Left renal pelvis (tissue), 4 donors: ENCODE measurements at places on chromosomes 3 and 15. TPM values are rescaled to one million over a fixed set of nuclear protein-coding genes. Genes with fewer than 3 reads are reported as not detected.

Gene TRPM1
- 0.27 TPM for polyA plus RNA-seq

DNA sequence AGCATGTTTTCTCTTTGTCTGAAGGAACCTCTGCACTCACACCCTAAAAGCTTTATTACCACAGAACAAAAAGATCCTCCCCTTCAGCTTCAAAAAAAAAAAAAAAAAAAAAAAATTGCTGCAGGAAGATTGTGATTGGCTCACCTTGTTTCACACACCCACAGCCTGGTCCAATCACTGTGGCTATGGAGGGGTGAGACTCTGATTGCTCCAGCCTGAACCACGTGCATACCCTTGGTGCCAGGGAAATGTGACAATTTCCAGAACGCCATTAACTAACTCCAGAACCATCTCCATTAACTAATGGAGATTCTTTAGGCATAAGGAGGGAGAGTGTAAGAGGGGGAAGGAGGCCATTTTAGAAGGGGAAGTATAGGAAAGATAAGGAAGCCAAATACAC is 106.5 kb upstream of the CRBN start:
- no peak for DNase-seq

- DNase-seq, result no peak
Measured at GRCh38 chr15:66142285-66142684, 111.3 kb downstream of the MEGF11 start.

DNA sequence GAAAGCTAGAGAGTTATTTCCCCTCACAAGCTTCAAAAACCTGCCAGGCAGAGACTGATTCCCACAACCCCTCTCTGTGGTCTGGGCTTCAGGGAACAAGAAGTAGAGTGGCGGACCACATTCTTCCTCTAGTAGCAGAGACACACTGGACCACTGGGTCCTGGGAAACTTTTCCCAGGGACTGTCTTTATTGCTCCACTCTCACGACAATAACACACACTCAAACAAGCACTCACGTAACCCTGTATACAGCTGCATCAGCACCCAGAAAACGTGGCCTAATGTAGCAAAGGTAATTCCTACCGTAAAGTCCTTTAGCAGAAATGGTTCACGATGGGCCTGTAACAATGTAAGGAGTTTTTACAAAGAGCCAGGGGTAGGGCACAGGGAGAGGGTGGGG is 27.6 kb downstream of the CPOX start:
- DNase-seq, result no peak

Gene DCUN1D1
- polyA plus RNA-seq, result 50.5 TPM

DNA sequence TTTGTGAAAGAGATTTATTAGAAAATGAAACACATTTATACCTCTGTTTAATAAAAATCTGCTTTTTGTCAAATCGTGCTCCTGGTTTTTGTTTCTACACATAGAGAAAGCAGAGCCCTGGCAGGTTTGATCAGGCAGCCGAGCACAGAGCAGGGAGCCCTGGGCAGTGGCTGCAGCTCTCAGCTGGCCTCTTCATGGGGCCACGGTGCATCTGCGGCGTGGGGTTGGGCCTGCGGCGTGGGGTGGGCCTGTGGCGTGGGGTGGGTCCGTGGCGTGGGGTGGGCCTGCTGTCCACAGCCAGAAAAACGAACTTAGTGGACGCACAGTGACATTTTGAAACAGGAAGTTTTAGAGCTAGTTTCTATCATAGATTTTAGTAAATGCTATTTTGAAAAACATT is 10.6 kb downstream of the GOLGA6L2 start:
- DNase-seq, result no peak

- DNase-seq, result no peak
Measured at GRCh38 chr3:46110701-46111493, 83.6 kb upstream of the XCR1 start.

GRCh38 chr3:56980243-56980642 is 80.2 kb upstream of the SPATA12 start:
- DNase-seq, result no peak

Gene IMPDH2
- polyA plus RNA-seq, result 228 TPM

Gene PIK3R4
- polyA plus RNA-seq, result 50.5 TPM

Gene SEC11A
- polyA plus RNA-seq, result 294 TPM

Gene CCDC54
- 0.14 TPM for polyA plus RNA-seq

Gene MOBP
- 0.07 TPM for polyA plus RNA-seq

GRCh38 chr15:61545763-61546162 is 316.7 kb upstream of the RORA start:
- no peak for DNase-seq

DNA sequence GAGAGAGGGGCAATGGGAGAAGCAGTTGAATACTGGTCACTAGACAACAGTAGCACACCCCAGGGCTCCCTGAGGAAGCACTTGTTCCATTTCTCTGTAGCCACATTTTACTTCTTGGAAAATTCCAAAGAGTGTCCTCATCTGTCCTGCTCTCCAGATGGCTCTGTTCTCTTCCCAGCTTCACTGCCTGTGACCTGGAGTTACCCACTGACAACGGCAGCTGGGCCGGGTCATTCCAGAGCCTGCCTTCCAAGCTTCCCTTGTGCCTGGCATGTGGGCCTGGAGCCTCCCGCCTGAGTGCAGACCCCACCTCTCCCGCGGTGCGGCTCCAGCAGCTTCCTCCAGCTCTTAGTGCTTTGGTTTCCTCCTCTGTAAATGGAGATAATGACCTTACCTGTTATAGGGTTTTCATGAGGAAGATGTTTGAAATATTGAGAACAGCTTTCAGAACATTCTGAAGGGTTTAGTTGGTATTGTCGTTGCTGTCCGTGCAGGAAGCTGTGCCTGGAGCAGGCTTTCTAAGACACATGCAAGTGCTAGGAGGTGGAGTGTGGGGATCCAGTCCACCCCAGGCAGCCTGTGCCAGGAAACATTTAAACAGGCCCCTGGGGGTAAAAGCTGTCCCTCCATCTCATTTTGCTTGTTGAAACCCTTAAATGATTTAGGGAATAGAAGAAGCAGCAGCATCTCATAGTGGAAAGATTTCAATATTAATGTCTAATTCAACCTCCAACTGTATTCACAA is 24.8 kb downstream of the EFCC1 start:
- no peak for DNase-seq

DNA sequence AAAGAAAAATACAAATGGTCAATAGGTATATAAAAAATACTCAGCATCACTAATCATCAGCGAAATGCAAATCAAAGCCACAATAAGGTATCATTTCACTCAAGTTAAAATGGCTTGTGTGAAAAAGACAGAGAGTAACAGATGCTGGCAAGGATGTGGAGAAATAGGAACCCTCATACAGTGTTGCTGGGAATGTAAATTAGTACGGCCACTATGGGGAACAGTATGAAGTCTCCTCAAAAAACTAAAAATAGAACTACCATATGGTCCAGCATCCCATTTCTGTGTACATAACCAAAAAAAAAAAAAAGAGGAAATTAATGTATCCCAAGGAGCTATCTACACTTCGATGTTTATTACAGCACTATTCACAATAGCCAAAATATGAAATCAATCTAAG is 98.1 kb upstream of the TGFBR2 start:
- DNase-seq, result no peak

Gene RHCG
- polyA plus RNA-seq, result 0.16 TPM

GRCh38 chr3:82973791-82974190 is 1212.3 kb upstream of the GBE1 start:
- DNase-seq, result no peak

GRCh38 chr3:129503471-129504291 is 24.8 kb upstream of the RHO start:
- no peak for DNase-seq

- no peak for DNase-seq
Measured at GRCh38 chr15:32828507-32829186, 110.8 kb downstream of the GREM1 start.

- no peak for DNase-seq
Measured at GRCh38 chr3:97871186-97871585, 49.4 kb downstream of the CRYBG3 start.

GRCh38 chr3:70811880-70812279 is 499.4 kb upstream of the MDFIC2 start:
- no peak for DNase-seq

DNA sequence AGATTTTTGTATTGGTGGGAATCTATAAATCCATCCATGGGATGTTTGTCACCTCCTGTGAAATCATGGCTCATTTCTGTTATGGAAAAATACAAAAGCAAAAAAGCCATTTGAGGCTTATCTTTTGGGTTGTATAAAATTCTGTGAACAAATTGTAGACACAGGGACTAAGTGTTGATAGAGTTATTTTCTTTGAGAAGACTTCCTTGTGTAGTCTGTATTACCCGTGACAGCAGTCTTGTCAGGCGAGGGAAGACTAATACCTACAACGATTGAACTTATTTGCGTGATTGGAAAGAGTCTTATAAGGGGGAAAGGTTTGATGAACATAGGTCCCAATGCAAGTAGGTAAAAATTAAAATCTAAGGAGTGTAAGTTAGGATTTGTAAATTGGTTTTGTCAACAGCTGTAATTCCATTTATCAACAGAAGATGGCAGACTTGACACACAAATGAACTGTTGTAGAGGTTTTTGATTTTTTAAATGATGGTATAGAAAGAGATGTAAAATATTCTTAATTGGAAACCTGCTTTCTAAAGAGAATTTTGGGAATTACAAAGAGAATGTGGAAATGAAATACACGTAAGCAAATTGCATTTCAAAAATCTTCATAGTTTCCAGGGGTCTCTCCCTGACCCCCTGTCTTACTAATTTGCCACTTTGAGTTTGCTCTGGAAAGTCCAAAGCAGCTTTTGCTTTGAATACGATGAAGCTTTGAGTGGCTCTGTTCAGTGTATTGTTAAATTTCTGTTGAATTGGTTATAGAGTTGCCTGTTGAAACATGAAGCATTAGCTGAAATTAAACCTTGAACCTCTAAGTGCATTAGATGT is 33.2 kb downstream of the SLC25A26 start:
- no peak for DNase-seq

GRCh38 chr15:65115086-65115485 is at the start of gene UBAP1L:
UBAP1L (minus strand) TSS chr15:65115200; CDS start chr15:65106215, 8,985 bp downstream.
- no peak for DNase-seq

Gene NDUFB4
- polyA plus RNA-seq, result 183 TPM

- DNase-seq, result no peak
Measured at GRCh38 chr3:109213321-109213720, 76.8 kb downstream of the C3orf85 start.

DNA sequence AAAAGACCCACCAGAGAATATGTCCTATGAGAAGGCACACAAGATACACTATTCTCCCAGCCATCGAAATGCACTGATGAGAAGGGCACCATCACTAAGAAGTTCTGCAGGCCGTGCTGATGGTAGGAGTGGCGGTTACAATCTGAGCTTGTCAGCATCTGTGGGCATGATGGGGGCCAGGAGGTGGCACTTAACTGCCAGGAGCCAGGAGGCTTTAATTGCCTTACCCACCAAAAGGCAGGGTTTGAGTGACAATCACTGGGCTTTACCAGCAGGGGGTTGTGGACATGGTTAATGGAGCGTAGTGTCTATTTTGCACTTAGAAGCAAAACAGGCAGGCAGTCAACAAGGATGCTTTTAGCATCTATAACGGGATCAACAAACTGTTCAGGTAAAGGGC is 16.0 kb upstream of the SQOR start:
- DNase-seq, result no peak

DNA sequence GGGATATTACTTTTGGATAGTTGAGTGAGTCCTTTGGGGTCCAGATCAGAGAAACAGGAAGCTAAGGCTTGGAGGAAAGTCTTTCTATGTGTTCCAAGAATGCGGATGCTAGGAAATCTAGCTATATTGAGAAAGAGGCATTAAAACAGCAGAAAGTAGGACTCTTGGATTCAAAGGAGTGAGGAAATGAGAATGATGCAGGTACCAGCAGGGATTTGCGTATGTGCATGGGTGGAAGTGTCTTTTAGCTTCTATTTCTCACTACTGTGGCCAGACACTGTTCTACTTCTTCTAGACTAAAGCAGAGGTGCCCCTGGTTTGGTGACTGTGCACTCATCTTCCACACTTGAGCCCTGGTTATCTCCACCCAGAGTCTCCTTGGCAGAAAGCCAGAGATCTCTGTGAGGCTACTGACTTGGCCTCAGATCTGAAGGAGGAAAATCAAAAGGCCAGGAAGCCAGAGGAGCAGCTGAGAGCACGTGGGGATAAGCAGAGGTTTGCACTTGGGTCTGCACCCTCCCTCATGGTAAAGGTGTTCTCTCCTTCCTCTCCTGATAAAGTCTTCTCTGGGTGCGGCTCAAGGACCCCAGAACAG is 44.3 kb downstream of the ATP2B2 start:
- DNase-seq, result no peak

DNA sequence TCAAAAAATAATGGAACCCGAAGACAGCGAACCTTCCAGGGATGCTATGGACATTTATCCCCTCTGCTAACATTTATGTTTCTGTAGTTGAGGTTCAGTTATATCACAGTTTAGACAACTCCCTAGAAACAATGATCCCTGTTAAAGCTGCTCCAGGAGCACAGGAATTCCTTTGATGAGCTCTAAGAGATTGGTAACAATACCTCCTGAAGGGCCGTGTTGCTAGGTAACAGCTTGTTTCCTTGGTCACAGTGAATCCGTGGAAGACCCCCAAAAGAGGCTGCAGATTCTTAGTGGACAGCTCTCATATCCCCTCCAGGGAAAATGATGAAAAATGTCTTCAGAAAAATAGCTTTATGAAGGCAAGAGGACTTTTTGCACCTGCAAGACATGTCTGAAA is 160.2 kb downstream of the SERPINI1 start:
- no peak for DNase-seq

DNA sequence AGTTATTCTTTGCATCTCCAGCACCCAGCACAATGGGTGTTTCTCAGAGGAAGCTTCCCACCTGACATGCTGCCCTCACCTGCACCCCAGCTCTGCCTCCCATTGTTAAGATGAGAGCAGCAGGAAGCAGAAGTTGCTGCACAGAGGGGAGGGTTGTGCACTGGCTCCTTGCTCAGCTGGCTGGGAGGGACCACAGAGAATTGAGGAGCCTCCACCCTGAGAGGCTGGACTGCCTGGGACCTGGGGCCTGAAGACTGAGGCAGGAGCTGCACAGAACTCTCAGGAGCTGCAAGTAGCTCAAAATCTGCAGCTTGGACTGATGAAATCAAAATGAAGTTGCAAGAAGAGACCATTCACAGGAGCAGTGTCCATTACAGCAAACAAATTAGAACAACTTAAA is 222.3 kb upstream of the LINGO1 start:
- no peak for DNase-seq

DNA sequence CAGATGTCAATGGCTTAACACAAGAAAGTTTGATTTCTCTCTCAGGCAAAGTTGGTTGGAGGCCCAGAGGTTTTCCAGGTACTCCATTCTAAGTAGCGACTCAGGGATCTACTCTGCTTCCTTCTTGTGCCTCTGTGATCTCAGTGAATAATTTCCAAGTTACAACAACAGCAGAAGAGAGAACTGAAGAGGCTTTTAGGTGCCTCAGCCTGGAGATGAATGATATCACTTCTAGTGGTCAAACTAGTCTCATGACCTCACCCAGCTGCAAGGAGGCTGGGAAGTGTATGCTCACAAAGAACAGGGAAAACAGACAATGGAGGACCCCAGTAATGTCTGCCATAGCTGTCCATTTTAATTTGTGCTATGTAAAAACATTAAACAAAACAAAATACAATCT is 4.6 kb upstream of the PRICKLE2 start:
- no peak for DNase-seq

- no peak for DNase-seq
Measured at GRCh38 chr15:70504299-70504951, 258.9 kb downstream of the UACA start.
